Immature natural killer cell (primary cell): ENCODE measurements at places on chromosomes 7 and 10. TPM values are rescaled to one million over a fixed set of nuclear protein-coding genes. Genes with fewer than 3 reads are reported as not detected.

DNA sequence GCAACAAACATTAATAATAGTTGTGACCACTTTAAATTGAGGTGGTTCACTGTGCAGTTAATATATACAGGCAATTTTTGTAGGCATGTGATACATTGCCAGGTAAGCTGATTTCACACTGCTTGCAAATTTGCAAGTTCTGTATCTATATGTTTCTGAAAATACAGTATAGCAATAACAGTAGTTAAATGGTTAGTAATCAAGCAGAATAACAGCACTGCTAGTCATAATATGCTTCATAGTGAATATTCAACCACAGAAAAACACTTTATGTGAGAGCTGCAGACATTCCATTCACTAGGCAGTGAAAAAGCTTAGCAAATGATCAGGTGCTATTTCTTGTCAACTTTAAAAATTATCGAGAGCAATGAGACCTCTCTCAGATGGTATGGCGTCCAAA lies 28.9 kb downstream of the SLC26A4 start:
- DNase-seq = no peak

GRCh38 chr10:102455893-102456471 lies 4.6 kb upstream of the C10orf95 start:
- DNase-seq = no peak

DNA sequence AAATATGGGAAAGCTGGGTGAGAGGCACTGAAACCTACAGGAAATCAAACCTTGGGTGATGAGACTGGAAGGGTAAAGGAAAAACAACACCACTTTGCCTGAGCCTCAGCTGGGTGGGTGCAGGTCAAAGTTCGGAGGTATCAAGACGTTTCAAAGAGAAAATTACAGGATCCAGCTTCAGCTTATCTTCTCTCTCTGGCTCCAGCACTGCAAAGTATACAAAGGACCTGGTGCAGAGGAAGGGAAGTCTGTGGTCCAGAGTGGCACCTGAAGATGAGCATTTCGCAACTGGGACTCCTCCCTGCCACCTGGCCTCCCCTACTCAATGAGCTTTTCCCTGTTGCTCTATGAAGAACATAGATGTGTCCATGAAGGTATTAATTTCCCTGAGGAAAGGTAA lies 6.4 kb upstream of the FXYD4 start:
- DNase-seq = no peak

- no peak for DNase-seq
These were observed 57.3 kb downstream of the CHCHD3 start for GRCh38 chr7:133024596-133024995.

GRCh38 chr10:112843623-112844022 lies 106.4 kb upstream of the TCF7L2 start:
- DNase-seq = no peak

The FMC1 gene
- 35.9 TPM for polyA plus RNA-seq

DNA sequence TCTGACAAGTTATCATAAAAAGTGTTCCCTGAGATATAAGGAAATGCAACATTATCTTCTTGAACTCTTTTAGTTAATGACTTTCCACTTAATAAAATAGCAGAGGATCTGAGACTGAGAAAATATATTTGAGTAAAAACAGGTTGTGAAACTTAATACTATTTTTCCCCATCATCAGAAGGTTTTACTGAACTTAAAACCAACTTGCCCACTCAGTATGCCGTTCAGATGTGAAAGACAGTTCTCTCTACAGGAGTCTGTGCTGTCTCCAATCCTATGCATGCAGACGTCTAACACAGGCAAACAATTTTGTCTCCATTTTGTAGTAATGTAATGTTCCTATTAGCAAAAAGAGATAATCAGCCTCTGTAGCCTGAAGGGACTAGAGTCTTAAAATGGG lies 38.2 kb upstream of the CYP2C18 start:
- no peak for DNase-seq

GRCh38 chr10:104183682-104184081 lies 48.5 kb downstream of the CFAP43 start:
- no peak for DNase-seq

DNA sequence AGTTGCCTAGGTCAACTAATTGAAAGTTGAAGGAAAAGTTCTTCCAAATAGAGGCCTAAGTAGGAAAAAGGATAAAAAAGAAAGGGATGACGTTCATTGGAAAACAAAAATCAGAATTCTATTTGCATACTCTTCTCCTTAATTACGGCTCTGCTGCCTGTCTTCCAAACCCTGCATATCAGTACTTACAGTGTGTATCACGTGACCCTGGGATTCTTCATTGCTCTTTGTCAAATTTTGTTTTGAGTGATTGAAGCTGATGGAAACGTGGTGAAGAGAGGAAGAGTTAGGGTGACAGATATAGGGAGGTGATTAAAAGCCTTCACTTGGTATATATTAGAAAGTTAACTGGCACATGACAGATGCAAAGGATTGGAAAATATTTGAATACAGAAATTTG lies 97.9 kb downstream of the ZNF92 start:
- DNase-seq = no peak

GRCh38 chr10:102615361-102615760 lies 28.9 kb upstream of the TRIM8 start:
- no peak for DNase-seq

The UCMA gene
- polyA plus RNA-seq = not detected

The NPY4R gene
- not detected for polyA plus RNA-seq

DNA sequence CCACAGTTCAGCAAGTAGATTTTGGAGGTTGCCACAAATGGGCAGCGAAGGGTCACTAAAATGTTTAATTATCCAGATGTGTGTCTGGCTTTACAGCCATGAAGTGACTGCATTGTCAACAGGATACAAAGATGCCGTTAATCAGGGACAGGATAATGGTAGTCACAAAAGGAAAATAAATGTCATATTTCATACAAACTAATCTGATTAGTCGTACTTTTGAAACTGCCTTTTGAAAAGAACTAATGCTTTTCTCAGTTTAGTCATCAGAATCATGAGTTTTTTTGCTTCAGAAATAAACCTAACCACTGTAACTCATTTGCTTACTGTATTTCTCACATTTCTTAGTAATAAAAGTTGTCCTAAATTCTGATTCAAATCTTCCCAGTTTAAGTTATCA lies 22.2 kb upstream of the WNT16 start:
- no peak for DNase-seq
